Stimulated activated CD8-positive, alpha-beta memory T cell treated with anti-CD3 and anti-CD28 coated beads, Interleukin-4, amount 100 ng/mL, for 4 hours (primary cell): ENCODE measurements at places on chromosomes 3 and 15.

GRCh38 chr3:142580061-142580423 lies 1.5 kb upstream of the ATR start:
- no peak for DNase-seq

GRCh38 chr15:57496946-57497869 lies 94.5 kb upstream of the MYZAP start:
- DNase-seq = no peak

- DNase-seq = no peak
Measured at GRCh38 chr15:91975241-91975978, 121.9 kb downstream of the SLCO3A1 start.

GRCh38 chr3:87503900-87504498 lies 227.6 kb upstream of the POU1F1 start:
- DNase-seq = no peak

DNA sequence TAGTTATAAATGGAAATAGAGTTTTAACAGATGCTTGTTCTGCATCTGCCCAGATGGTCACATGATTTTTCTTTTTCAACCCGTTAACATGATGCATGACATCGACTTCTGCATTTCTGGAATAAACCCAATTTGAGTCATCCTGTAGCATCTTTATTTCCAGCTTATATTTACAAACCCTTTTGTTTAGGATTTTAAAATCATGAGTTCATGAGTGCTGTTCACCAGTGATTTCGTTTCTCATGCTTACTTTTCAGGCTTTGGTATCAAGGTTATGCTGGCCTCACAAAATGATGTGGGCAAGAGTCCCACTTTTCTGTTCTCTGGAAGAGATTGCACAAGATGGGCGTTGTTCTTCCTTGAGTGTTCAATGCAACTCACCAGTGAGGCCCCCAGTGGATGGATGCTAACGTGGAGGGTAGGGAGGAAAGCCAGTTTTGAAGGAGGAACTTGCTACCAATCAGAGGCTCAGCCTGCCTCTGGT lies 5.2 kb downstream of the HRH1 start:
- no peak for DNase-seq

- no peak for DNase-seq
Measured at GRCh38 chr3:99576904-99577559, 61.4 kb upstream of the COL8A1 start.
